ENCODE measurements at places on chromosomes 5 and 9. TPM values are rescaled to one million over a fixed set of nuclear protein-coding genes. Genes with fewer than 3 reads are reported as not detected.

The HMCN2 gene
- 0.27 TPM for polyA plus RNA-seq

The FAM200C gene
- polyA plus RNA-seq: 10.5 TPM

GRCh38 chr5:43947935-43948334, 345.0 kb downstream of the NNT start:
- no peak for DNase-seq

The HEMGN gene
- not detected for polyA plus RNA-seq

DNA sequence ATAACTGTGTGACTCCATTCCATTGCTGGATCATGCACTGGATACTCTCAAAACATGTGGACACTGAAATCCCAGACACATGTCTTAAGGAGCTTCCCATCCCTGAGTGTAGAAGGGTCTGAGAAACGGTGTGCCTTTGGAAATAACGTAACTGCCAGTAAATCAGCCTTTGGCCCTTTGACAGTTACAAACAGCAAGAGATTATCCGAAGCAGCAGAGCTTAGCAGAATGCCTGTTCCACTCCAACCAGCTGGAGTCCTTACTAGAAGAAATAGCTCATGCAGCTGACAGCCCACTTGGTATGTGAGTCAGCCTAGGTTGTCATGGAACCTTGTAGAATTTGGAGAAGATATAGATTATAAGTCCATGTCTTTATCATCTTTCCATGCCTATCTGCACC, 7.0 kb downstream of the TMEM252 start:
- peak; percentile 24 for DNase-seq

DNA sequence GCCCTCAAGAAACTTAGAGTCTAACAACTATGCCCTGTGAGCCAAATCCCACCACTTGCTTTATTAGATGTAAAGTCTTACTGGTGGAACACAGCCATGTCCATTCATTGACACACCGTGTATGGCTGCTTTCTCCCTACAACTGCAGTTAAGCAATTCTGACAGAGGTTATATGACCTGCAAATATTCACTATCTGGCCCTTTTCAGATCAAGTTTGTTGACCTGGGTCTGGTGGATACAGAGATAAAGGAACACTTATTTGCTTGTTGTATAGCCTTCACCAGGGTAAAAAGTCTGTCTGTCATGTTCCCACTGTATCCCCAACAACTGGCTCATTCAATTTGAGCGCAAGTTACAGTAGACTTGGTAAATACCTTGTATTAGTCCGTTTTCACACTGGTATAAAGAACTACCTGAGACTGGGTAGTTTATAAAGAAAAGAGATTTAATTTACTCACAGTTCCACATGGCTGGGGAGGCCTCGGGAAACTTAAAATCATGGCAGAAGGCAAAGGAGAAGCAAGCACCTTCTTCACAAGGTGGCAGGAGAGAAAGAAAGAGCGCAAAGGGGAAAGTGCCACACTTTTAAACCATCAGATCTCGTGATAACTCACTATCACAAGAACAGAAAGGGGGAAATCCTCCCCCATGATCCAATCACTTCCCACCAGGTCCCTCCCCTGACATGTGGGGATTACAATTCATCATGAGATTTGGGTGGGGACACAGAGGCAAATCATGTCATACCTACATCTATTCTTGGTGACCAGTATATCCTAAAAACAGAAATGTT, 27.9 kb downstream of the DEPDC1B start:
- DNase-seq: no peak
